NCI-H1436 (cell line): ENCODE measurements at places on chromosomes 13 and 19.

DNA sequence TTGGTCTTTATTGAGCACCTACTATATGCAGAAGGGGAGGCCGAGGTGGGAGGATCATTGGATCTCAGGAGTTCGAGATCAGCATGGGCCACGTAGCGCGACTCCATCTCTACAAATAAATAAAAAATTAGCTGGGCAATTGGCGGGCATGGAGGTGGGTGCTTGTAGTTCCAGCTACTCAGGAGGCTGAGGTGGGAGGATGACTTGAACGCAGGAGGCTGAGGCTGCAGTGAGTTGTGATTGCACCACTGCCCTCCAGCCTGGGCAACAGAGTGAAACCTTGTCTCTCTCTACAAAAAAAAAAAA, 3.8 kb downstream of the CFD start:
- DNase-seq: no peak

DNA sequence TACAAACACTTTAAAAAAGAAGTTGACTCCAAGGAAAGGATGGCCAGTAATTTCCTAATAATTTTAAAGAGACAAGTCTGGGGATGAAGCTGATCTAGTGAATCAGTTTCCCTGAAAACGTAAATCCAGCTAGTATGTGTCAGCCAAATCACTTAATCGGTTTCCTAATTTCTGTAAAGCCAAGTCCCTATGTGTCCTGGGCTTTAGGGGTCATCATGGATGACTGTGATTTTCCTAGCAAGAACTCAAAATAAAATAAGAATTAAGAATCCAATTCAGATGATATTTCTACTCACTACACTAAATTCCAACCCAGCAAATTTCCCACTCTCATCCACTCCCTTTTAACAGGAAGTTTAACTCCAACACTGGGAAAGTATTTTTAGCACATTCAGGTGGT, 35.9 kb downstream of the ELF1 start:
- DNase-seq: no peak

DNA sequence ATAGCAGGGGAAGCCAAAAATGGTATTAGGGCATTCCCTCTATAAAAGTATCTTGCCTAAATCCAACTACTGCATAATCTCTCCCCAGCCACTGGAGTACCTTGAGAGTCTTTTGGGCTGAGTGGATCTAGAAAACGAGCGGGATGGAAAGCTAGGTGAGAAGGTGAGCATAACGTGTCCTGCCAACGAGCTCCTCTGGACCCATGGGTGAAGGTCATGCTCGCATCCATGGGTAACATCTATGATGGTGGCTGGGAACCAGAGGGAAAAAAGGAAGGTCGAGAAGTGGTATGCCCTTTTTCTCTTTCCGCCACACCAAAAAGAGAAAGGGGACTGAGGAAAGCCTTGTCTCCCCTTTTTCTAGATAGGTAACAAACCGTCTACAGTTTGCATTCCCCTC, 63.0 kb downstream of the ZNF208 start:
- no peak for DNase-seq

DNA sequence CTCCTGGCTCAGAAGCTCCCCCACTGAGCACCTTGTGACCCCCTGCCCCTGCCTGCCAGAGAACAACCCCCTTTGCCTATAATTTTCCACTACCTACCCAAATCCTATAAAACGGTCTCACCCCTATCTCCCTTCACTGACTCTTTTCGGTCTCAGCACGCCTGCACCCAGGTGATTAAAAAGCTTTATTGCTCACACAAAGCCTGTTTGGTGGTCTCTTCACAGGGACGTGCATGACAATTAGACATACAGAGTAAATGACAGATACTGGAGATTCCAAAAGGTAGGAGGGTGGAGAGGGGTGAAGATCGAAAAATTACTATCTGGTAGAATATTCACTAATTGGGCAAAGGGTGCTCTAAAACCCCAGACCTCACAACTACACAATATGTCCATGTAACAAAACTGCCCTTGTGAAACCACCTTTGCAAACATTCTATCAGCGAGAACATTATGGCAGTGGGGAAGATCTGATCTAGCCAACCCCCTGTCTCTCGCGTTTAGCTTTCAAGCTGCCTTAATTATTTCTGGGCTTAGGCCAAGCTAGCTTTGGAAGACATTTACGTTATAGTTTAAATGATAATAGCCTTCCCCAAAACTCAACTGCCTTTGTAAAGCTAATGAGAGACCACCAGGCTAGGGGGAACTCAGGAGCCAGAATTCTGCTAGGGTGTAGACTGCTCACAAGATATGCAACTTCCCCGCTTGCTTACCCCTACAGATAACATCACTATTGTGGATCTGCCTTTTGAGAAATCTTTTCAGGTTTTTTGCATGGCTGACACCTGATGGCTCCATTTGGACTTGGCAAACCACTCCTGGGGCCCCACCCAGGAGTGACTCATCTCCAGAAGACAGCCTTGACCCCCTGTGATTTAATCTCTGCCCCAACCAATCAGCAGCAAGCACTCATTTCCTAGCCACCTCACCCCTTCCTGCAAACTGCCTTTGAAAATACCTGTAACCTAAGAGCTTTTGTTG, 1534.0 kb upstream of the SPRY2 start:
- DNase-seq: no peak

GRCh38 chr19:39296055-39296645, at the start of gene IFNL1:
TSS of gene IFNL1 (plus strand) at chr19:39296407. CDS start at chr19:39296422, 15 bp downstream.
- DNase-seq: no peak

- no peak for DNase-seq
These were observed 144.2 kb downstream of the SPRY2 start for GRCh38 chr13:80196756-80197155.

DNA sequence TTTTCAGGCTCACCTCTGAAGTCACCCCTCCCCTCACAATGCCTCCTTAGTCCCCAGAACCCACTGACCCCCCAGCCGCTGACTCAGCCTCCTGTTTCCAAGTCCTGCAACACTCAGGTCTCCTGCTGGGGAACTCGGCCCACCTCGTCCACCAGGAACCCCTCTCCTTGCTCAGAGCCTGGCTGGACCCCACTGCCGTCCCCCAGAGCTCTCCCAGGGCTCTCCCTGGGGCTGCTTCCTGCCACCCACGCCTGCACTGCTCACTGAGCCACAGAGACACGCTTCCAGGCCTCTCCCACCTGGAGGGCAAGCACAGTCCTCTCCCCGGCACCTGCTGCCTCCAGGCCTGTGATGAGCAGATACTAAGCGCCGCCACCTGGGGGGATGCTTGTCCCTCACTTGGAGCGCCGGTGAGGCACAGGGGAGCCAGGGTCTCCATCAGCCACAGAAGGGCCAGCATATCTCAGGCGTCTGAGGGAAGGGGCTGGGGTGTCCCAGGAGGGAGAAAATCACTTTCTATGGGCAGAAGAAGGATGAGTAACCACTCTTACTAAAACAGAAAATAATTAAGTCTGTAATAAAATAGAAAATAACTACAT, 53.8 kb downstream of the KLF2 start:
- no peak for DNase-seq

GRCh38 chr13:106649495-106649894, 81.6 kb upstream of the ARGLU1 start:
- no peak for DNase-seq

DNA sequence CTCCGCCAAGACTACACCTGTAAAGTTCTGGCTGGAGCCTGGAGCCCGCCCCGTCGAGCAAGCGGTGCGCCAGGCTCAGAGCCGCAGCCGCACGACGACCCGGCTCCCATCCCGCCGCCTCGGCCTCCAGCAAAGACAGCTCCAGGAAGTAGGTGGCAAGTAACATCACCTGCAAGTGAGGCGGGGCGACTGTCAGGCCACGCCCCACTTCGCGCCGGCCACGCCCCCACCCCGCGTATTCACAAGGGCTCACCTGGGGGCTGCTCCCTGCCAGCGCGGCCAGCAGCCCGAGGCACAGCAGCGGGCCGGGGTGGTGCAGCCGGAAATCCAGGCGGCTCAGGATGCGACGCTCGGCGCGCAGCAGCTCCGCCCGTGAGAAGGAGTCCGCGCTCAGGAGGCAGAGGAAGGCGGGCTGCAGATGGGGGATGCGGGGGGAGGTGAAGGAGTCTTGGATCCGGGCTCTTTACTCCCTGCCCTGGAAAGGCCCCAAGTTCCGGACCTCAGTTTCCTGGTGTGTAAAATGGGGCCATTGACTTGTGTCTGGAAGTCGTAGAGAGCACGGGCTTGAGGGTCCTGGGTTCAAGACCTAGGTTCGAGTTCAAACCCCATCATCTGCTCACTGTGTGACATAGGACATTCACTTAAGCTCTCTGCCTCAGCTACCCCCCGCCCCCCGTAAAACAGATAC, 3.2 kb downstream of the CCNP start:
- DNase-seq: no peak

- peak; percentile 63 for DNase-seq
These were observed 420 bp downstream of the IL17D start for GRCh38 chr13:20703780-20704458.

- DNase-seq: no peak
These were observed 9.6 kb downstream of the ATP11A start for GRCh38 chr13:112699322-112699918.
